NCI-H748 treated with DMSO at 0.1 percent for 48 hours (cell line): ENCODE measurements at places on chromosomes 16 and 17.
A peak's percentile ranks its signal among the peaks of the same experiment; 100 is the strongest.

GRCh38 chr17:2700491-2701141 lies 10.9 kb downstream of the CLUH start:
- DNase-seq = peak; percentile 93

- no peak for DNase-seq
These were observed 2.6 kb downstream of the PRAC1 start for GRCh38 chr17:48719642-48720265.

DNA sequence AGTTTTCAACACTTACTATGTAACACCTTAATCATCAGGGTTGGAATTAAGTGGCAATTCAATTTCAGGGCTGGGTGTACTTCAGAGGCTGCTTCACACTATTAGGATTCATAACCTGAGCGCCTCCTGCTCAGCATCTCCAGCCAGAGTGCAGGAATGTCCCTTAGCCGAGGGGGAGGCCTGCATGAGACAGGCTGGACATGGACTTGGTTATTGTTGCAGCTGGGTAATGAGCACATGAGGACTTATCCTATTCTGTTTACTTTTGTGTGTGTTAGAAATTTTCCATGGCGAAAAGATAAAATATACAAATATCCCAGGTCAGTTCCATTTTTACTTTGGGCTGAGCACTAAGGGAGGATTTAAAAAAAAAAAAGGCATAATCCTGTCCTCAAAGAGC lies 10.4 kb downstream of the PMM2 start:
- DNase-seq = no peak

GRCh38 chr17:79897243-79898063 lies 58.2 kb upstream of the CBX4 start:
- no peak for DNase-seq

DNA sequence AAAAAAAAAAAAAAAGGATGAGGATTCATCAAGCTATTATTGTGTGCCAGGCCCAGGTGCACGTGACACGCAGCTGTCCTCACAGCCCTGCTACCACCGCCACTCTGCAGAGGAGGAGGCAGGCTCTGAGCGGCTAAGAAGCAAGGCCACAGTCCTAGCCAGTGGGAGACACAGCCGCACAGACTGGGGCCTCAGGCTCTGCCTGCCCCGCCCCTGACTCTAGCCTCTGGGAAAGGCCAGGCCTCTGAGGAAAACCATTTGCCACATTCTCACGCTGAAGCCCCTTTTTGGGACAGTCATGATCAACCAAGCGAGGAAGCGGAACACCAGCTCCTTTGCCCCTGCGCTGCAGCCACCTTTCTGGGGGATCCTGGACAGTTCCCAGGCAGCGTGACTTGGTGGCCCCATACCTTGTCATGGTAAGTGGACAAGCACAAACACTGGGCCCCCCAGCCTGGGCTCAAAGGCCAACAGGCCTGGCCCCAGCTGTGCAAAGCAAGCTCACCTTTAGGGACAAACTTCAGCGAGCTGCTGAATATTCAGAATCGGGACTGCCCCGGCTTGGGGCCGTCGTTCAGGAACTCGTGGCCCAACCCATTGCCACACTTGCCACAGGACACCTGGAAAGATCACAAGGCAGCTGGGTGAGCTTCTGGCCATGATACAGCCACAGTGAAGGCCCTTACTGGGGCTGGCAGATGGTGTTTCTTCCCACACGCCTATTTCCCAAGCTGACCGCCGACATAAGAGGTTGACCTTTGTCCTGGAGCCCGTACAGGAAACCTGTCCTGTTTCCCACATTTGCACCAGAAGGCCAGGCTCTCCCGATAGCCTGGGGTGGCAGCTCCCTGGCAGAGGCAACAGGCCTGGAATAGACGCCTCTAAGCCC lies 2.5 kb downstream of the MSRB1 start:
- no peak for DNase-seq

- no peak for DNase-seq
These were observed 796 bp downstream of the HOXB3 start for GRCh38 chr17:48589060-48589830.

DNA sequence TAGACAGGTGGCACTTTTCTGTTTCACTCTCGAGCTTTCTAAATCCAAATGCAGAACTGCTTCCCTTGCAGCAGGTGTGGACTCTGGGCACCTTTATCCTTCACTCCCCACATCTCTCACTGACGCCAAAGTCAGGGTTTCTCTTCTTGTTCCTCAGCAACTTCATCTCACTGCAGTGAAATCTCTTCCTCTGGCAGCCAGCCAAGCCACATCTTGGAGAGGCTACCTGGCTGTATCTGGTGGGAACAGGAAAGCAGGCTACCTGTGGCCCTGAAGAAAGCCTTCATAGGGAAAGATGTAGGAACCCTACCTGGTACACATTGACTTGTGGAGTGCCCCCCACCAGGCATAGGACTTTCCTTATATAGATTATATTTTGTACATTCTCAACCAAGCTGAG lies 159.1 kb downstream of the UTP18 start:
- DNase-seq = no peak
